ENCODE measurements at places on chromosomes 3 and 15. TPM values are rescaled to one million over a fixed set of nuclear protein-coding genes. Genes with fewer than 3 reads are reported as not detected.

The GHSR gene
- not detected for total RNA-seq

The VPS33B gene
- 16.3 TPM for total RNA-seq

The SERPINI2 gene
- not detected for total RNA-seq

The HDDC3 gene
- 5.3 TPM for total RNA-seq

The CCDC39 gene
- total RNA-seq: not detected

The CHRNA7 gene
- total RNA-seq: 3.3 TPM

The SCAMP5 gene
- total RNA-seq: 11.2 TPM

The ADCY5 gene
- 1.4 TPM for total RNA-seq

The P4HTM gene
- total RNA-seq: 28.3 TPM
